Suppressor macrophage (primary cell): ENCODE measurements at places on chromosomes 2 and 18.

- no peak for DNase-seq
Measured at GRCh38 chr18:2589345-2590068, 18.1 kb downstream of the NDC80 start.

DNA sequence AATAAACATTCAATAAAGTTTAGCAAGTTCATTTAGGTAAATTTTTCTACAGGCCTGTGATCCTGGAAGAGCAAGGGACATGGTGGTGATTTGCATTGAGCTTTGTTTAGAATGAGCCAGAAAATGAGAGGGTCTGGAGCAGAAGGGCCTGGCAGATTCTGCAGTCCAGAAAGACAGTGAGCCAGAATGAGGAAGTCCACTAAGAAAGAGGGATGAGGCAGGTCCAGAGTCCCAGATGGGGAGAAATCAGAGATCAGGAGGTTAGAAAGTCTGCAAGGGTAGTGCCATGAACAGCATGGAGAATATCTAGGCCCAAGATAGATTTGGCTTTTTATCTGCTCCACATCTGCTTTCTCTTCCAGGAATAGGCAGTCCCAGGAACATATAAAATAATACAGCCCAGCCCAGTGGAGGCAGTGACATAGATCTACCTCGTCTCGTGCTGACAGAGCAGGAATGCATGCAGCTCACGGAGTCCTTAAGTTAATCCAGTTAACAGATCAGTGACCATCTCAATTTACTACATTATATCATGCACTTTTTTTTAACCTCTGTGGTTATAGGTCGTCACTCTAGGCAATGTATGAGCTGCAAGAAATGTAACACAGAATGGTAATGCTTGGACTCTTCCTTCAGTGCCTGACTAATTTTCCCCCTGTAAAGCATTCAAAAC lies 429.0 kb downstream of the SUCLG1 start:
- no peak for DNase-seq

DNA sequence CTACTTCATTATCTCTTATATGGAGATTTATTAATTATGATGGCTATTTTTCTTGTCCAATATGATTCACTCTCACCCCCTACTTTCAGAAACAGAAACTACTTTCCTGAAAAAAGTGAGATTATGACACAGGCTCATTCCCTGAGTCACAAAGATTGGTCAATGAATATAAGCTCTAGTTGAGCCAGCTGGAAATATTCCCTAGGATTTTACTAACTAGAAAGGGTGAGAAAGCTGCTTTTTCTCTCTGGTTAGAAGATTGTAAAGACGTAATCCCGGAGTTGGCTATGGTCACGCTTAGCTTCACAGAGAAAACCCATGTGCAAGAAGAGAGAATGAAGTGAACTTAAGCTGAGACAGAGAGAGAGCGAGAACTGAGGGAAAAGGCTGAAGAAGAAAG lies 223.7 kb upstream of the SMAD7 start:
- DNase-seq, result no peak

- DNase-seq, result no peak
Measured at GRCh38 chr2:18651842-18652774, 62.7 kb upstream of the NT5C1B start.

GRCh38 chr2:72081451-72081850 lies 66.2 kb downstream of the CYP26B1 start:
- DNase-seq, result no peak

GRCh38 chr18:45637546-45638327 lies 22.5 kb downstream of the SLC14A2 start:
- DNase-seq, result peak; percentile 51
